K562 (cell line): ENCODE measurements at places on chromosomes 1 and 21. TPM values are rescaled to one million over a fixed set of nuclear protein-coding genes. Genes with fewer than 3 reads are reported as not detected.

DNA sequence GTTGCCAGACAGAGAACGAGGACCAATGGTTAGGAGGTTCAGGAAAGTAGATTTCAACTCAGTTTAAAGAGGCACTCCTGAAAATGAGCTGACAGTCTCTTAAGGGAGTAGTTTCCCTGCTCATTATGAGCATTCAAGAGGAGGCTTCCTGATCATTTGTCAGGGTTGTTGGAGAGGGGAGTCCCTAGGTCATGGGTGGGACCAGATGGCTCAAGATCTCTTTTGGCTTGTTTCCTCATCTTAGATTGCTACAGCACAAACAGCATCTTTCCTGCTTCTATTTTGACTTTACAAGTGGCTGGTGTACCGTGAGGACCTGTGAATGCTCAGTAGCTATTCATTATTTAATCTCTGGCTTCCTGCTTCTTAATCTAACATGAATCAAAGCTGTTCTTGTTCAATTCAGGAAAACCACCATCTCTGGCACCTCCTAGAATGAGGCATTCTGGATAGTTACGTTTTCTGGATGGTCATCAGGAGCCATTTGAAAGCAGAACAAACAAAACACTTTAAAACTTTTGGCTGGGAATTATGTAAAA is 47.6 kb downstream of the PEX14 start:
- peaks cover 38% of the 10 kb centered on the region for H3K36me3 ChIP-seq
- H3K27me3 ChIP-seq = no peaks in the 10 kb centered on the region
- no peak for DNase-seq
- no peak overlapping the region for H3K4me3 ChIP-seq

DNA sequence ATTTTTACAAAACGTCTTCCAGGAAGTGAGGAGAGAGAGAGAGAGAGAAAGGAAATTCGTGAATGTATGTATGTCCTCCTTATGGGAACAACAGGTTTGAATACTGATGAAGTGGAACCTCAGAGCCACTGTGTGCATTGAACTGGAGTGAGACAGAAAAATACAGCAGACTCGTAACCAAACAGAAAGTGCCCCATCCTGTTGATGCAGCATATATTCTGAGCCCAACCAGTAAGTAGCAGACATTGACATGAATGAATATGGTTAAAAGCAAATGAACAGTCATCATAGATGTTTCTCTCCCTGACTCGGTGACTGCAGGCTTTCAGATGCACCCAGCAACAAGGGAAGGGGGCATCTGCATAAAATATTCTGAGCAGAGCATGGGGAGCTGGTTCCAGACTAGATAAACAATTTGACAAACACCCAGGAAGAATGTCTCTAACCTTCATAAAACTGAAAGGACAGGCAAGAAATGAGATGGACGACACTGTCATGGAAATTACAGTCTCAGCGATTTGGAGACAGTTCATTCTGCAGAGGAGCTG is 471.0 kb upstream of the PBX1 start:
- H3K4me3 ChIP-seq = no peak overlapping the region
- DNase-seq = no peak
- no peaks in the 10 kb centered on the region for H3K27me3 ChIP-seq
- H3K4me1 ChIP-seq = no peaks in the 10 kb centered on the region

- DNase-seq = no peak
- H3K36me3 ChIP-seq = no peaks in the 10 kb centered on the region
- H3K4me3 ChIP-seq = no peak overlapping the region
Observed at GRCh38 chr1:113438505-113439276, 48.4 kb downstream of the MAGI3 start.

GRCh38 chr1:37759451-37759850 is 5.5 kb downstream of the EPHA10 start:
- H3K27me3 ChIP-seq = peaks cover 24% of the 10 kb centered on the region
- no peak overlapping the region; the same call in 2 of the 3 replicates for H3K27ac ChIP-seq
- no peak for DNase-seq
- no peaks in the 10 kb centered on the region for H3K36me3 ChIP-seq

GRCh38 chr1:160993544-160994193 is 27.3 kb downstream of the F11R start:
- peaks cover 14% of the 10 kb centered on the region for H3K4me1 ChIP-seq
- H3K27ac ChIP-seq = no peak overlapping the region
- H3K4me3 ChIP-seq = no peak overlapping the region
- H3K36me3 ChIP-seq = peaks cover 25% of the 10 kb centered on the region
- DNase-seq = no peak

GRCh38 chr1:21271550-21271949 is 18.7 kb downstream of the ECE1 start:
- no peak overlapping the region for H3K4me3 ChIP-seq
- peaks cover 21% of the 10 kb centered on the region for H3K4me1 ChIP-seq
- no peak overlapping the region for H3K27ac ChIP-seq
- H3K27me3 ChIP-seq = no peaks in the 10 kb centered on the region

The PLA2G4A gene
- total RNA-seq = 0.16 TPM in 1 of 2 replicates, not detected in the other

GRCh38 chr21:27268290-27268689 is 301.4 kb upstream of the ADAMTS5 start:
- DNase-seq = no peak
- H3K36me3 ChIP-seq = no peaks in the 10 kb centered on the region
- H3K4me3 ChIP-seq = no peak overlapping the region
- H3K4me1 ChIP-seq = no peaks in the 10 kb centered on the region
- no peaks in the 10 kb centered on the region for H3K27me3 ChIP-seq
- no peak overlapping the region for H3K27ac ChIP-seq

The COL8A2 gene
- total RNA-seq = 0.04 and 0.09 TPM in 2 replicates

The AKR7A3 gene
- total RNA-seq = 0.91 and 1.2 TPM in 2 replicates

The WDR64 gene
- total RNA-seq = not detected in 2 replicates

DNA sequence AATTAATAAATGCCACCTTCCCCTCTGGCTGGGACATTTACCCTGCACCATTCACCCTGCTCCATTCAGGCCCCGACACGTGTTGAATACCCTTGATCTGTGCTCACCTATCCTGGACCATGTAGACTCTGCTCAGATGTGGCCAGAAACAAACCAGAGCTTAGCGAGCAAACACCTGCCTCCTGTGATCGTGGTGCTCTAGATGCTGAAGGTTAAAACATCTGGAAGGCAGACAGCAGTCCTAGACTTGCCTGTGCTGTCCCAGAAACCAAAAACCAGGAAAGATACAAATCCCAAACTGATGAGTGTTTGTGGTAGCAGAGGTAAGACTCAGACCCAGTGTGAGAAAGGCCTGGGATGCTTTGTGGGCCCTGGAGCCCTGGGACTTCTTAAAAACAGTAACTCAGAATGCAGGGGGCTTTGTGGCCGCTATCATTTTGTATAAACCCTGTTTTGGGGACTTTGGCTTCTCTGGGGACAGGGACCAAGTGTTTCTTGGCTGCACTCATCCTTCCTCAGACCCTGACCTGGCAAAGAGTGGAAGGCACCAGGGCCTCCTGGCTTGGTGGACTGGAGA is 99.6 kb downstream of the DMRTB1 start:
- H3K36me3 ChIP-seq = no peaks in the 10 kb centered on the region
- peaks cover 59% of the 10 kb centered on the region for H3K27me3 ChIP-seq
- no peaks in the 10 kb centered on the region for H3K4me1 ChIP-seq
- no peak overlapping the region for H3K27ac ChIP-seq

The NES gene
- 5.5 and 8.6 TPM in 2 replicates for total RNA-seq

GRCh38 chr1:211603191-211603701 is 24.3 kb upstream of the SLC30A1 start:
- H3K4me1 ChIP-seq = peaks cover 10% of the 10 kb centered on the region
- DNase-seq = no peak
- H3K27ac ChIP-seq = no peak overlapping the region
- no peak overlapping the region for H3K4me3 ChIP-seq
- peaks cover 21% of the 10 kb centered on the region for H3K36me3 ChIP-seq

DNA sequence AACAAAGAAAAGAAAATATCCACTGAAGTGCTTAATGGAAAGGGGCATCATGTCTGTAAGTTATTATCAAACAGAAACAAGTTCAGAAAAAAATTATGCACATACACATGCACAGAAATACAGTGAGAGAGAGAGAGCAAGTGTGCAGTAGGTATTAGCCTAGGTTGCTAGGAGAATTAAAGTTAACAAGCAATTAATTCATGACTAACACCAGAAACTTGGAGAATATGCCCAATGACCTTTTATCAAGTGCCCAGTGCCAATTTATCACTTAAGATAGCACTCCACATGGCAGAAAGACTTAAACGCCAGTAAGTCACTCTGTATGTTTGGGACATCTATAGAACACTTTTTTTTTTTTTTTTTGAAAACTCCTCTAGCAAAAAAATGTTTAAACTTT is 56.2 kb upstream of the SLC16A1 start:
- H3K36me3 ChIP-seq = no peaks in the 10 kb centered on the region
- H3K4me3 ChIP-seq = no peak overlapping the region
- no peaks in the 10 kb centered on the region for H3K4me1 ChIP-seq
- no peak overlapping the region for H3K27ac ChIP-seq
- DNase-seq = no peak

DNA sequence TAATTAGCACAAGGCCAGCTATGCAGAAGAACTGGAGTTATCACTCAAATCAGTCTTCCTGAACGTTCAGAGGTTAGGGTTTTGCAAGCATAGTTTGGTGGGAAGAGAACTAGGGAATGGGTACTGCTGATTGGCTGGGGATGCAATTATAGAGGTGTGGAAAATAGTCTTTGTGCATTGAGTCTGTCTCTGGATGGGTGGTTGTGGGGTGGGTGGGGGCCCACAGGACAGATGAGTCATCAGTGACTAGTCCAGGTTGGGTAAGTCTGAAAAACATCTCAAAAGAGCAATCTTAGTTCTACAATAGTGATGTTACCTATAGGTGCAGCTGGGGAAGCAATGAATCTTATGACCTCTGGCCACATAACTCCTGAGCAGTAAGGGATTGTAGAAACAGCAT is 89.7 kb upstream of the HMCN1 start:
- H3K4me1 ChIP-seq = no peaks in the 10 kb centered on the region
- no peak for DNase-seq
- H3K4me3 ChIP-seq = no peak overlapping the region
- no peaks in the 10 kb centered on the region for H3K36me3 ChIP-seq
- no peak overlapping the region for H3K27ac ChIP-seq
